ENCODE measurements at places on chromosomes 1 and 21. TPM values are rescaled to one million over a fixed set of nuclear protein-coding genes. Genes with fewer than 3 reads are reported as not detected.

LEFTY1 gene
- total RNA-seq = not detected

CLCA1 gene
- total RNA-seq = not detected

IFFO2 gene
- 5.8 TPM for total RNA-seq

JAM2 gene
- total RNA-seq = 2.1 TPM

SYDE2 gene
- total RNA-seq = 7.4 TPM

LGR6 gene
- total RNA-seq = not detected

CD58 gene
- 5.6 TPM for total RNA-seq

PLA2G2C gene
- total RNA-seq = not detected

ABCG1 gene
- total RNA-seq = 0.77 TPM

GBP5 gene
- under 0.01 TPM for total RNA-seq

PPIAL4G gene
- not detected for total RNA-seq

BTBD8 gene
- 10.8 TPM for total RNA-seq

CYP4A11 gene
- total RNA-seq = not detected

SERPINC1 gene
- under 0.01 TPM for total RNA-seq

OR2AK2 gene
- not detected for total RNA-seq

LMNA gene
- 1,150 TPM for total RNA-seq

HTR6 gene
- total RNA-seq = not detected

APOBEC4 gene
- not detected for total RNA-seq
